ENCODE measurements at places on chromosomes 5 and 9.

- DNase-seq = no peak
These were observed 43.1 kb downstream of the B4GALT1 start for GRCh38 chr9:33124046-33124445.

- no peak for DNase-seq
These were observed 1.6 kb downstream of the PDGFRB start for GRCh38 chr5:150153957-150154617.

DNA sequence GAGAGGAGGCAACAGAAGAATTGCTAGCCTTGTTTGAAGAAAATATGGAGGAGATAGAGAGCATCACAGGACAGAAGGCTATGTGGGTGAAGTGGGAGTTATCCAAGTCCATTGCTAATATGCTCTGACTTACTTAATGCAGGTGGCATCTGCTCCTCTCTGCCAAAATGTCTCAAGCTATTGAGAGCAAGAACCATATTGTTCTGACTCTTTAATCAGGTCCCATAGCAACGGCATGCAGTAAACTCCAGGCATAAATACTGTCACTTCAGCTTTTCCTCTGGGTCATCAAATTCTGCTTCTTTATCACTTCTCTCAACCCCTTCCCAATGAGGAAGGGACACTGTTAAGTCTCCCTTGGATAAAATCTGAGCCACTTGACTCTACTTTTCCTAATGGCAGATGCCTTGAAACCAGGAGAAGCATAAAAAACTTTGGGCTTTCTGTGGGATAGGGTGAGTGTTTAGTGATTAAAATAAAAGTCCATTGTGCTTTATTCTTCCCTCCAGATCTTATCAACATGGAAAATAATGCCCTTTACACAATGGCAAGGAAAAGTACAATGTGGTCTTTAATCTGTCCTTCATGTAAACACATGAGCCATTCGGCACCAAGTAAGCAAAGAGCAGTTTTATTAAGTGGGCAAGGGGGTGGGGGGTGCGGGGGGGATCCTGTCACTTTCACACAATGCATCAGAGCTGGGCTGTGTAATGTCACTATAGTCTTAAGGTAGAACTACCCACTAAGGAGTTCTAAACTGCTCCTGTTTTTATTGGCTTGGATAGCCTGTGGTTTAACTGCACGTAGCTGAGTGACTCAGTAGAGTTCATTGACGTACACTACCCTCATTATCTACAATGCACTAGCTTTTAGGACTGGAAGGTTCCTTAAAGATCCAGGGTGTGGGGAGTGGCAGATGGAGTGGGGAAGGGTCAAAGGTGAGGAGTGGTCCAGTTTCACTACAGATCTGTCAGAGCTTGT, 71.0 kb upstream of the TARS1 start:
- no peak for DNase-seq

DNA sequence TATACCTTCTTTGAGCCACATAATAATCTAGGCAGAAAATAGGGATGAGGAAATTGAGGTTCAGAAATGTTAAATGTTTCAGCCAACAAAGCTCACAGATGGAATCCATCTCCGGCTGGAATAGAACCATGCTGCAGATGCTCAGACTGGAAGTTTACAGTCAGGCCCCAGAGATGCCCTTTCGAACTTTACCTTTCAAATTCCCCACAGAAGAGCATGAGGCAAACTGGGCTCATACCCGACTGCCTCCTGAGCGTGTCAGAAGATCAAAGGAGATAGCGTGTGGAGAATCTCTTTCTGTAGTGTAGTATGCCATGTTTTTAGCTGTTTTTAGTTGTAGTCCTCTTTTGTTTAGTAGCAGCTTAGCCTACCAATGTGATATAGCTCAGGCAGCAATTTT, 72.0 kb upstream of the DAP start:
- no peak for DNase-seq

DNA sequence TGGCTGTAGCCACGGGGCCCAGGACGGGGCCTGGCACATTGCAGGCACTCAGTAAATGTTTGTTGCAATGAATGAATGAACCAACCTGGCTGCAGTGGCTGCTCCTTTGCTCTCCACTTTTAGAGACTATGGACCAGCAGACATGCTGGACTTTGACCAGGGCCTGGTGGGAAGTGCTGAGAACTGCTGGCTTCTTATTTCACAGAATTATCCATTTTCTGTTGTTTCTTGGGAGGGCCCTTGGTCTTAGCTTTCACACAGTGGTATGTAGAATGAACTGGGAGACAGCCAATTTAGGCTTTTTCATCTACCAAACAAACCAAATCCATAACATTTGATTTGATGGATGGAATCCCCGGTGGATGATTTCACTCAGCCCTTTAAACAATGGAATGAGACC, 78.0 kb upstream of the LHFPL2 start:
- no peak for DNase-seq

- no peak for DNase-seq
These were observed 37.6 kb downstream of the ACER2 start for GRCh38 chr9:19446361-19446861.

DNA sequence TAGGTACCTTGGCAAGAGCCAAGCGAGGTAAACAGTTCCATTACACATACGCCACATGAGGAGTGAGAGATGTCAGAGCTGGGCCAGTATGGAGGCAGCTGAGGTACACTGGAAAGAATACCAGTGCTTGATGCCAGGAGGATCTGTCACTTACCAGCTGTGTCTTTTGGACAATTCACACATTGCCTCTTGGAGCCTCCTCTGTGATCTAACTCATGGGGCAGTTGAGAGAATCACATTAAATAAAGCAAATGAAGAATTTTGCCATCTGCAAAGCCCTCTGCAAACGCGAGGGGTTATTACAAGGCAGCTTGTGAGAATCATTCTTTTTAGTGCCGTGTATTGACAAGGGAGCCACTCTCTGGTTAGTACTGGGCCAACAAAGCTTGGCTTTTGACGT, 429.7 kb upstream of the KLF4 start:
- DNase-seq = no peak

- no peak for DNase-seq
These were observed 50.4 kb upstream of the FAM170A start for GRCh38 chr5:119578937-119579336.

- DNase-seq = no peak
These were observed 197.9 kb downstream of the SH3GL2 start for GRCh38 chr9:17776735-17777134.

GRCh38 chr9:128684325-128685199, 4.5 kb upstream of the SET start:
- peak; percentile 81 for DNase-seq

GRCh38 chr5:89703817-89704216, 705.7 kb downstream of the CETN3 start:
- DNase-seq = no peak

- no peak for DNase-seq
These were observed 155.0 kb downstream of the PBX3 start for GRCh38 chr9:125902214-125902613.

DNA sequence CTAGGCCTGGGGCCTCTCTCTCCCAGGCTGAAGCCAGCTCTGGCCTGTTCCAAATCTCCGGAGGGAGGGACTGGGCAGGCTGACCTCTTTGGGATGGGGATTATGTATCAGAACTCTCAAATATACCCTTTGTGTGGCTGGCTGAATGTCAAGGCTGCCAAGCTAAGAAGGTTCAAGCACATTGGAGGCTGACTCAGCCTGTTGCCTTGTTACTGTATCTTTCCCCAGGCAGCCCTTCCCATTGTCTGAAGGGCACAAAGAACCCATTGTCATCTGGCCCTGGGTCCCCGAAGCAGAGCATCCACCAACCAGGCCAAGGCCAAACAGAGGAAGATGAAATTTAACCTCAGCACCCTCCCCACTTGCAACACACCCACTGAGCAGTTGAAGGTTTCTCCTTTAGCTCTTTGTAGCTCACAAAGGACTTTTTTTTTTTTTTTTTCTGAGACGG, 7.3 kb upstream of the SPARC start:
- no peak for DNase-seq

- DNase-seq = no peak
These were observed 10.4 kb upstream of the ZBTB43 start for GRCh38 chr9:126794441-126794840.

- peak; percentile 31 for DNase-seq
These were observed 29.9 kb downstream of the GLT6D1 start for GRCh38 chr9:135609366-135609955.

GRCh38 chr9:86754581-86755560, 192.4 kb downstream of the GAS1 start:
- no peak for DNase-seq

DNA sequence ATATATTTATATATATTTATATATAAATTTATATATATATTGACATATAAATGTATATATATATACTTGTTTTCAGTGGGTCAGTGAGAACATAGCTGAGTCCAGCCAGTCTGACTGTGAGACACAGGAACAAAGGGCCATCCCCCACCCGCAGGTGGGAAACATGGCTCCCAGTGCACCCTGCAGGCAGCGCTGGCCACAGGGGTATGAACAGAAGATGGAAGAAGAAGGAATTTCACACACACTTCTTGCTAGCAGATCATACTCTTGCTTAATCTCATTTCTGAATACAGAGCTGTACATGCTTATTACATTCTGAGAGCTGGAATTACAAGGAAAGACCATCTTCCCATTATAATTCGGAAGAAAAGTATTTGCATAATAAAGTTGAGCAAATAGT, 595.4 kb downstream of the IRX1 start:
- no peak for DNase-seq

DNA sequence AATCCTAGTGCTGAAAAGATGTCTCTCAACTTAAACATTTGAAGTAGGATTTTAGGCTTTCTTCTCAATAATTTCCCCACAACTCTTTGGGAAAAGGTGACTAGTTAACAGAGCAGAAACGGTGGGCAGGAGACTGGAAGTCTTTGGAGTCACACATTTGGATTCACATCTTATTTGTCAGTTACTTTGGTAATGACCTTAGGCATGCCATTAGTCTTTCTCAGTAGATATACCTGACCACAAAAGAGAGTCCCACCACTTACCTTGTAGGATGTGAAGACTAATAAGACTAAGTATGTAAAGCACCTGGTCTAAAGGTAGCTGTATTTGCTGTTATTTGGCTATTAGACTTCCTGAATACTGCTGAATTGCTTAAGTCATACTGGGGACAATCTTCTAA, 35.4 kb downstream of the DAP start:
- no peak for DNase-seq

GRCh38 chr9:35656831-35657545, 831 bp downstream of the RMRP start:
- no peak for DNase-seq

DNA sequence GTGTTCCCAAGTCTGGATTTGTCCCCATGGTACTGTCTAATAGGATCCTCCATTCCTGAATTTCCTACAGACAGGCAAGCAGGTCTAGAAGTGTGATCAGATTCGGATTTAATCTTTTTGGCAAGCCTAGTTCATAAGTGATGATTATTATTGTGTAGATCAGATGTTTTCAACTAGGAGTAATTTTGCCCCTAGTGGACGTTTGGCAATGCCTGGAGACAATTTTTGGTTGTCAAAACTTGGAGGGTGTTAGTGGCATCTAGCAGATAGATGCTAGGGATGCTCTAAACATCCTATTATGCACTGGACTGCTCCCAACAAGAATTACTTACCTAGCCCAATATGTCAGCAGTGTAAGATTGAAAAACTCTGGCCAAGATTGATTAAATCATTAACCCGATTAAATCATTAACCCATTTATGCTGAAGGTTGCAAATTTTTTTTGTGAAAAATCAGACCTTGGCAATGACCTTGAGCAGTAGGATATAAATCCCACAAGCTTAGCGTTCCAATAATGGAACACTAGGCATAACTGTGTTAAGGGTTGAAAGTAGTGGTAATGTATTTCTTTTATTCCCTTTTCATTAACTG, 28.2 kb downstream of the TCERG1 start:
- no peak for DNase-seq

DNA sequence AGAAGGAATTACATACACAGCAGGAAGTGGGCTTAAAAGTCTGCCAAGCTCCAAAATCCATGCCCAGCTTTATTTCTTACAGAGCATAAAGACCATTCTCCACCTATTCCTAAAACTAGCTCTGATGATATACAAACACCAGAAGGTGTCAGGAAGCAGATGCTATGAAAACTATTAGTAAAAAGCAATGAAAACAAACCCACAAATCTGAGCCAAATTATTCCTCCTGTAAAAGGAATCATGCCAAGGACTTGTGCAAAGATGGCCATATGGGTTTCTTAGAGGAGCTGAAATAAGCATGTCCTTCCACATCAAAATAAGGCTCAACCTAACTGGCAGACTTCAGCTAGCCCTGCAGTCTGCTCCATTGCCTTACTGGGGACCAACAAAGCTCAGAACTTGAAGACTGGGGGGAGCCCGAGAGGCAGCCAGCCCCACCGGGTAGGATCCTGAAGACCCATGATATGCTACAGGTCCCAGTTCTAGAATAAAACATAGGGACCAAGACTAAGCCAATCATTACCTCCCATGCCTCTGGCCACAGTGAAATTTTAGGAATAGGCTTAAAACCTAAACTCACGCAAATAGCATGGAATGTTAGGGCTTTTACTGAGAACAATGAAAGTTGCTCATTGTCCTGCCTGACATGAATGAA, 42.8 kb upstream of the GABRP start:
- peak; percentile 7 for DNase-seq

GRCh38 chr9:134486143-134486591, 155.4 kb upstream of the COL5A1 start:
- DNase-seq = no peak

- no peak for DNase-seq
These were observed 113.1 kb upstream of the TNC start for GRCh38 chr9:115230924-115231515.

- DNase-seq = no peak
These were observed 650 bp downstream of the ELP1 start for GRCh38 chr9:108933231-108933717.

GRCh38 chr5:62348723-62349481, 42.9 kb downstream of the KIF2A start:
- no peak for DNase-seq

DNA sequence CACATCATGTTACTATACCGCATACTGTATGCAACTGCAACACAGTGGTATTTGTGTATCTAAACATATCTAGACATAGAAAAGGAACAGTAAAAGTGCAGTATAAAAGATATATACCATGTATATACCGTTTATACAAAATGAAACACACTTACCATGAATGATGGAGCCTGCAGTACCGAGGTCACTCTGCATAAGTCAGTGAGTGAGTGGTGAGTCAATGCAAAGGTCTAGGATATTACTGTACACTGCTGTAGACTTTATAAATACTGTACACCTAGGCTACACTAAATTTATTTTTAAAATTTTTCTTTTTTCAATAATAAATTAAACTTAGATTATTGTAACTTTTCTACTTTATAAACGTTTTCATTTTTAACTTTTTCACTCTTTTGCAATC, 29.3 kb downstream of the PRELID2 start:
- DNase-seq = no peak

DNA sequence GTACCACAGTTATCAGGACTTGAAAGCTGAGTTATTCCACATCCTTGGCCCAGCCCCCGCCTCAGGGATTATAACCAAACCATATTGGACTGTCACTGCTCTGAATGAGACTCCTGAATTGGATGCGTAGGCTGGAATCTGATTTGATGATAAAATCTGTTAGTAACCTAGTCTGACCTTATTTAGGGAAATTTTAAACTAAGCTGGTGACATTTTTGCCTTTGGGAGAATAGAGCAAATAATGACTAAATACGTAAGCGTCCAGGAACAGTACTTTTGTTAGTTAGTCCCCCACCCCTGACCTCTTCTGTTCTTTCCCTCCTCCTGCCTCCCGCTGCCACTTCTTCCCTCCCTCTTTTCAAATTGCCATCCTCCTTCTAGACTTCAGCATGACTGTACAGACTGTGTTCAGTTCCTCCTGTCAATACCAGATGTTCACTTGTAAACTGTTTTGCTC, 92.6 kb downstream of the TLE4 start:
- no peak for DNase-seq
